ENCODE measurements at places on chromosomes 2 and 18.
A peak's percentile ranks its signal among the peaks of the same experiment; 100 is the strongest.

DNA sequence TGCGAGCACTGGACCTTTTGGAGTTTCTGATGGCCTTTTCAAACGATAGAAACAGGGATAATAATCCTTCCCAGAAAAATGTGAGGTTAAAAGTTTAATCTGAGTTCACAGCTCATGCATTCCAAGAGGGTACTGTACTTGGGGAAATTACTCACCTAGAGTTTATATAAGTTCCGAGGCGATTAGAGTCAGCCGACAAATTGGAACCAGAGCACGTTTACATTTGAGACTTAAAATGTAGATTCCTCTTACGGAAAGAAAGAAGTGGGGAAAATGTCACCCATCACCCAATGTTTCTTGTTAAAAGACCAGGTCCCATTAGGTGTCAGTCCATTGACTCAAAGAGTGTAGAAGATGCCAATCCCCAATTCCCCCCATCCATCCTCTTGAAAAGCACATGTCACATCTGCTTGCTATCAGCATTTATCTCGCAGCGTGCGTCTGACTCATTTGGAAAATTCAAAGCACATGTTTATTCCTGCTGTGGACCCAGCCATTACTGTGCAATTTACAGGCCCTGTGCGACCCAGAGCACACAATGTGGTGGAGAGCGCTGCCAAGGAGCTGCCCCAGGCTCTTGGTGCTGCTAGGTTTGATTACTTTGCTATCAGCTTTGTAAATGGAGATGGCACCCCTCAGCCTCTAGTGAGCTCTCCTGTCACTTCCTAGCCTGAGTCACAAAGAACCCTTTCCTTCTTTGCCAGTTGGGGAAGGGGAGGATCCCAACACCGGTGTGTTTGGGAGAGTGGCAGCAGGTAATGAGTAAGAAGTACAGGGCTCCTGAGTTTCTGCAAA lies 104.8 kb downstream of the COLEC12 start:
- no peak overlapping the region for H3K27ac ChIP-seq
- DNase-seq, result no peak
- no peak overlapping the region for H3K4me3 ChIP-seq

GRCh38 chr18:34342960-34343359 lies 118.2 kb upstream of the NOL4 start:
- no peaks in the 10 kb centered on the region for H3K36me3 ChIP-seq
- no peaks in the 10 kb centered on the region for H3K27me3 ChIP-seq
- H3K4me3 ChIP-seq, result no peak overlapping the region
- DNase-seq, result no peak
- no peak overlapping the region for H3K27ac ChIP-seq

DNA sequence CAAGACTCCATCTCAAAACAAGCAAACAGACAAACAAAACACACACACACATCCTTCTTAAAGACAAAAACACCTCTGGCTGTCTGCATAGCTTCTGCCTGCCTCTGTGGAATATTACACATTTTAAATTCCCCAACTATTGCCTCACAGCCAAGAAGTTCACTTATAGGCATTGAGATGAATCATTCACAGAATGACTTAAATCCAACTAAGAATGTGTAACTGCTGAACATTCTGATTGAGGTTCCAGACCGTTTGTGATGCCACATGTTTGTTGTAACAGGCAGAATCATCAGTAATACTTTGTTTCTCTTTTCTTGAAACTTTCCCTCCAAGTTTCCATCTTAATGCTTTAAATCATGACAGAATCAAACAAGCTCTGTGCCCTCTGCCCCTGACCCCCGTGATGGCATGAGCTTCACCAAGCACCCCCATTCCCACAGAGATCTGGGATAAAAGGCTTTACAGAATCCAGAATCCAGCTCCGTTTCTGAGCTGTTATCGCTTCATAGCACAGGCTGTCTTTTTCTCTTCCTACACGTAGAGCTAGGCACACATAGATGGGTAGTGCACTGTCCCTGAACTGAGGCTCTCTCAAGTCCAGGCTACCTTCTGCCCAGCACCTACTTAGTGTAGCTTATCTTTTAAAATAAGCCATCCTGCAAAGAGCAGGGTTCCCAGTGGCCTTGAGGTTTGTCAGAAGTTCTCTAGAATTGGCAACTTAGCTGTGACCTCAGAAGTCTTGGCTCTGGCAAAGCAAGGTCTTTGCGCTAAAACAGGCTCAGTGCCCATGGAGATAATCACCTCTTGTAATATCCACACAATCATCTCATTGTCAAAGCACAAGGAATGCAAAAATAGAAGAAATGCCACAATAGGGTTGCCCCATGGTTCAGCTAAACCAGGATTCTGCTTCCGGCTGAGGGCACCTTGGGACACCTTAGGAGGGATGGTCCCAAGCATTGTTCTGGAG lies 32.9 kb downstream of the EPAS1 start:
- peaks cover 3% of the 10 kb centered on the region for H3K36me3 ChIP-seq
- no peak overlapping the region for H3K4me3 ChIP-seq
- peaks cover 11% of the 10 kb centered on the region for H3K4me1 ChIP-seq
- peaks cover 41% of the 10 kb centered on the region for H3K27me3 ChIP-seq

DNA sequence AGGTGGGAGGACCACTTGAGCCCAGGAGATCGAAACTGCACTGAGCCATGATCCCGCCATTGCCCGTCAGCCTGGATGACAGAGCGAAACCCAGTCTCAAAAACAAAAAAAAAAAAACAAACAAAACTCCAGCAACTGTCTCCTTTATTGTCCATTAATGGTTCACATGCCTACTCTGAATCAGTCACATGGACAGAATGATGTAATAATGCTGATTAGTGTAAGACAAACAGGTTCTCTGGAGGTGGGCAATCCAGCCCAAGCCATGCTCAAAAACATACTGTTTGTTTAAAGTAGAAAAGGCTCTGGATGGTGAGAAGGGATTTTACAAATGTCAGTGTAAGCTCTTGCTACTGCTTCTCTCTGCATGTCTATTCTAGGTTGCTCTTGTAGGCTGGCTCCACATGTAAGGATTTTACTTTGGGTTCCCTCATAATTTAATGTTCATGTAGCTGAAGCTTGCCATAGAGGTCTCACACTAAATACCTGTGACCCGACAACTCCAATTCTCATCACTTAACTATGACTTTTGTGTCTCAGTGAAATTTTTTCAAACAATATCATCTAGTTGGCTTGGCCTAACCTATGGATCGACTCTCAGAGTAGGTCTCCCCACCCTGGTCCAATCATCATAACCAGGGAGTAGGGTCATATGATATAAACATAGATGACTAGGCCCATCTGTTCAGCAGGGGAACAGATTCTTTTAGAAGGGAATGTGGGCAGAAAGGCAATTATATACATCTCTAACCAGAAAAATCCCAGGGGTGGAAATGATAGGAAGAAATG lies 83.9 kb upstream of the SLC39A10 start:
- H3K36me3 ChIP-seq, result peaks cover 2% of the 10 kb centered on the region
- H3K4me3 ChIP-seq, result no peak overlapping the region
- peaks cover 12% of the 10 kb centered on the region for H3K4me1 ChIP-seq
- no peak overlapping the region for H3K27ac ChIP-seq
- H3K27me3 ChIP-seq, result no peaks in the 10 kb centered on the region

DNA sequence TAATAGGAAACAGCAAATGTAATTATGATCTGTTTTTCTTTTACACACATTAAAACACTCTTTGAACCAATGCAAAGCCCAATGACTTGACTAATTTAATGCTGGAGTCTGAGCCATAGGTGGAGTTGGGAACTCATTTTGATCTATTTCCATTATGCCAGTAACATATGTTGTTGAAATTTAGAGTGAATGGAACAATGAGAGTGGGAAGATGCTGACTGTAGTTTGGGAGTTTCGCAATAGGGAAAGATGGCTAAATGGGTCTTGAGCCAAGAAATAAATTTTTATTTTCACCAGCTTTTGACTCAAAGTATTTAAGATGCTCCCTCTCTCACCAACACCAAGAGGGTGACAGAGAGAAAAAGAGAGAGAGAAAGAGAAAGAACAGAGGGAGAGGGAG lies 246.7 kb downstream of the DLGAP1 start:
- no peak overlapping the region for H3K27ac ChIP-seq
- H3K27me3 ChIP-seq, result no peaks in the 10 kb centered on the region
- no peak overlapping the region for H3K4me3 ChIP-seq
- no peak for DNase-seq
- no peaks in the 10 kb centered on the region for H3K36me3 ChIP-seq

- H3K4me3 ChIP-seq, result no peak overlapping the region
- H3K4me1 ChIP-seq, result no peaks in the 10 kb centered on the region
- peaks cover 5% of the 10 kb centered on the region for H3K27me3 ChIP-seq
- H3K36me3 ChIP-seq, result peaks cover 2% of the 10 kb centered on the region
- no peak overlapping the region for H3K27ac ChIP-seq
- no peak for DNase-seq
Observed at GRCh38 chr2:220858101-220858500, 714.0 kb downstream of the EPHA4 start.

- no peak overlapping the region for H3K4me3 ChIP-seq
- no peak for DNase-seq
- no peaks in the 10 kb centered on the region for H3K36me3 ChIP-seq
- peak overlapping the region; percentile 53 for H3K27ac ChIP-seq
- peaks cover 56% of the 10 kb centered on the region for H3K27me3 ChIP-seq
Observed at GRCh38 chr2:172968061-172968469, 107.6 kb upstream of the MAP3K20 start.

GRCh38 chr18:64419156-64419555 lies 270.3 kb upstream of the LINC00305 start:
- H3K27me3 ChIP-seq, result no peaks in the 10 kb centered on the region

GRCh38 chr2:235432741-235433520 lies 60.9 kb upstream of the AGAP1 start:
- H3K36me3 ChIP-seq, result no peaks in the 10 kb centered on the region
- peaks cover 22% of the 10 kb centered on the region for H3K27me3 ChIP-seq
- H3K4me1 ChIP-seq, result no peaks in the 10 kb centered on the region
- H3K27ac ChIP-seq, result no peak overlapping the region
- H3K4me3 ChIP-seq, result no peak overlapping the region

DNA sequence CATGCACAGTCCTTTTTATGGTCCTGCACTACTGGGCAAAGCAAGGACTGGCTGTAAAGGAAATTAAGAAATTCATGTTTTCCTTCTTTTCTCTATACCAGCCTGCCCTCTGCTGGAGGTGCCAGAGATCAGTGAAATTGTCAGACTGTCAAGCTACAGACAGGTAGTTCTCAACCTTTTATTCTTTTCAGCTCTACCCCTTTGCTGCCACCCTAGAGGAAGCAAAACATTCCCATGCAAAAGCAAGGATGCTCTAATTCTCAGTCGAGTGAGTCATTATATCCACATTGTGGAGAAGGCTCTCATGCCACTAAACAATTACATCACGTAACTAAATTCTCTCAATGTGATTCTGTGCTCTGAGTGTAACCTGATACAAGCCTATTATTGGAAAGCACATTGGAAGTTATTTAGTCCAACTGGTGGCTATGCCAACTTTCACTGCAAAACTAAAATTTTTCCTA lies 25.0 kb upstream of the RAPGEF4 start:
- no peak for DNase-seq
- H3K36me3 ChIP-seq, result no peaks in the 10 kb centered on the region
- H3K27me3 ChIP-seq, result peaks cover 19% of the 10 kb centered on the region
- H3K27ac ChIP-seq, result no peak overlapping the region

DNA sequence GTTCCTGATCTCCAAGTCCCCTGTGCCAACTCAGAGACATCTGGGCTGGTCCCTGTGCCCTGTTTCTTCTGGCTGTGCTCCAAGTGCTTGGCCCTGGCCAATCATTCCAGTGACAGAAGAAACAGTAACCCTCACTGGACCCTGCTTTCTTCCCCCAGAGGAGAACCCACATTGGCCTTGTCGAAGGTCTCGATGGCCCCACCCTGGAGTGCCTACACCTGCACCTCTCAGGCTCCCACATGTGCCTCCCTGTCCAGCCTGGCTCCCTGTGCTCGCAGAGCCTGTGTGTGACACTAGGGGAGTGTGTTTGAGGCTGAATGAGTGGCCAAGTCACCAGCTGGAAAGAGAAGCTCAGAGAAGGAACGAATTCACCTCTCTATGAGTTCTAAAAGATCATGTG lies 5.9 kb upstream of the MAL start:
- no peaks in the 10 kb centered on the region for H3K27me3 ChIP-seq
- H3K4me1 ChIP-seq, result peaks cover 23% of the 10 kb centered on the region
- no peak overlapping the region for H3K4me3 ChIP-seq
- peaks cover 2% of the 10 kb centered on the region for H3K36me3 ChIP-seq

- peaks cover 20% of the 10 kb centered on the region for H3K27me3 ChIP-seq
- peaks cover 4% of the 10 kb centered on the region for H3K4me1 ChIP-seq
- no peak for DNase-seq
- H3K27ac ChIP-seq, result no peak overlapping the region
Observed at GRCh38 chr2:180519276-180519675, 461.1 kb upstream of the UBE2E3 start.

- no peaks in the 10 kb centered on the region for H3K4me1 ChIP-seq
- no peak overlapping the region for H3K27ac ChIP-seq
- no peak overlapping the region for H3K4me3 ChIP-seq
- H3K36me3 ChIP-seq, result no peaks in the 10 kb centered on the region
Observed at GRCh38 chr2:129129087-129129486, 810.4 kb upstream of the HS6ST1 start.

- H3K36me3 ChIP-seq, result no peaks in the 10 kb centered on the region
- no peak overlapping the region for H3K4me3 ChIP-seq
- no peaks in the 10 kb centered on the region for H3K4me1 ChIP-seq
- no peak for DNase-seq
- no peak overlapping the region for H3K27ac ChIP-seq
Observed at GRCh38 chr2:19845323-19845920, 56.4 kb downstream of the TTC32 start.

DNA sequence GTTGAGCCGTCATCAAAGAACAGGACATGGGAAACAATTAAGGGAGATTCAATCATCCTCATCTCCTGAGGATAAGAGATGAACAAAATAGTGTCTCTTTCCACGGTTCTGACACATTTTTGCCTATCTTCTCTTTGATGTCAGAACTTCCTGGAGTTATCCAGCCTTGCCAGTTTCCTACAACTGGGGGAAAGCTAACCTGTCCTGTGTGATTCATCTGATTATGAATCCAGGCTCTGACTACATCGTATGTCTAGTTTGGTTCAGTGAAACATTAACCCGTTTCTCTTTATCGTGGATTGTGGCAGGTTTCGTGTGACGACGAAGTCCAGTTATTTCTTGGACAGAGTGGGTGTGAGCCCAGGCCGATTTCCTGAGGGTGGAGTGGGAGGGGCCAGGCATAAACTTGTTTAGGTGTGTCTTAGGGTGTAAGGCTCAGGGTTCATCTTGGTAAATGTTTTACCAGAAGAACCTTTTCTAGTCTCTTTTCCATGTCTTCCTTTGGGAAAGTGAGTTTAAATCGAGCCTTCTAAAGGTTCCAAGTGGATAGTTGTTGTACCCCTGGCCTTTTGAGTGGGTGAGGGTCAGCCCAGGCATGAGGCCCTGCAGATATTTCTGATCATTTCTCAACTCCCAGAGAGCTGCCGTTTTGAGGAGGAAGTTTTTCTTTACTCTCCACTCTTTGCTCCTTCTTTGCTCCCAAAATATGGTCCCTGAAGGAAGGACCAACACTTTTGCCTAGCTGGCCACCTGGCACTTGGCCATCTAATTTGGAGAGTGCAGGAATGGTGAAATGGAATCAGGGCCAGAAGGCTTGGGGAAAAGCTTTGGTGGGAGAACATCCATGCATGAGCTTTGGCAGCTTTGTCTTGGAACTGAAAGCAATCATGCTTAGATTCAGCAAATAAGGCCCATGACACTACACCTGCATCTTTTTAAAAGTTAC lies 50.4 kb upstream of the FZD5 start:
- no peak overlapping the region for H3K4me3 ChIP-seq
- H3K4me1 ChIP-seq, result peaks cover under 1% of the 10 kb centered on the region
- no peak overlapping the region for H3K27ac ChIP-seq
- DNase-seq, result no peak
- H3K27me3 ChIP-seq, result no peaks in the 10 kb centered on the region
- peaks cover 3% of the 10 kb centered on the region for H3K36me3 ChIP-seq
